Keratinocyte (primary cell): ENCODE measurements at places on chromosomes 16 and 17. TPM values are rescaled to one million over a fixed set of nuclear protein-coding genes. Genes with fewer than 3 reads are reported as not detected.

GRCh38 chr16:31350275-31351005 lies 4.5 kb upstream of the ITGAX start:
- no peak overlapping the region for H3K4me3 ChIP-seq
- DNase-seq, result no peak
- H3K36me3 ChIP-seq, result no peaks in the 10 kb centered on the region

DNA sequence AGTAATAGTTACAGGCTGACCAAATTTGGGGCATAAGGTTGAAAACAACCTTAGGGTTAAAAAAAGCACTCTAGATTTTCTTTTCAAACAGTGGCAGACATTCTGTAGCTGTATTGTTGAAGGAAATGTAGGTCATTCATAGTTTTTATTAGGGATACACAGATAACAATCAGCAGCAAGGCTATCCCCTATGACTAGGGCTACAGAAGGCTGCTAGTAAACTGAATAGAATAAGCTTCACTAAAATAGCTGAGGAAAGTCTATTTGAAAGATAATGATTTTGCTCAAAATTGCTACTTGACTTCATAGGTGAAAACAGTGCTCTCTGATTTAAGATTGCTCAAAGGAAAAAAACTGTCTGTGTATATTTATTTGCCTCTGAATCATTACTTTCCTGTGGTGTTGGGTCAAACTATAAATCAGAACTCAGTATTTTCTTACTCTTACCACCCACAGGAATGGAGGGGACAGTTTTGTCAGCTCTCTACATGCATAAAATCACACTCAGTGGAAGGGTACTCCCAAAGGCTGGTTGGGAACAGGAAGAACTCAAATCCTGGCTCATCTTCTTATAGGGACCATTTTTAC lies 24.8 kb downstream of the RPGRIP1L start:
- H3K27me3 ChIP-seq, result no peaks in the 10 kb centered on the region
- H3K27ac ChIP-seq, result no peak overlapping the region
- DNase-seq, result no peak
- H3K4me3 ChIP-seq, result no peak overlapping the region
- no peaks in the 10 kb centered on the region for H3K36me3 ChIP-seq

DNA sequence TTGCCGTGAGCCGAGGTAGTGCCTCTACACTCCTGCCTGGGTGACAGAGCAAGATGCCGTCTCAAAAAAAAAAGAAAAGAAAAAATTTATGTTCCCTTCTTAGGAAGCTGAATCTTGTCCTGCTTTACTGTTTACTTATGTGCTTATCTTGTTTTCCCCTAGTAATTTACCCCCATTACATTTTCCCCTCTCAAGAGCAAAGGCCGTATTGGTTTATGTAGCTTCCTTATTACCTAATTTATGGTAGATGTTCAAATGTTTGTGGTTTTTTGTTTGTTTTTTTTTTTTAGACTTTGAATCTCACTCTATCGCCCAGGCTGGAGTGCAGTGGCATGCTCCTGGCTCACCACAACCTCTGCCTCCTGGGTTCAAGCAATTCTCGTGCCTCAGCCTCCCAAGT lies 10.3 kb upstream of the SLC52A1 start:
- no peak overlapping the region for H3K4me3 ChIP-seq
- H3K27me3 ChIP-seq, result no peaks in the 10 kb centered on the region
- no peak overlapping the region for H3K27ac ChIP-seq
- no peaks in the 10 kb centered on the region for H3K36me3 ChIP-seq
- H3K4me1 ChIP-seq, result no peaks in the 10 kb centered on the region

- no peaks in the 10 kb centered on the region for H3K27me3 ChIP-seq
- H3K4me3 ChIP-seq, result no peak overlapping the region
- peaks cover 4% of the 10 kb centered on the region for H3K4me1 ChIP-seq
- DNase-seq, result no peak
- H3K36me3 ChIP-seq, result no peaks in the 10 kb centered on the region
Measured at GRCh38 chr16:20976576-20976975, 76.0 kb downstream of the LYRM1 start.

DNA sequence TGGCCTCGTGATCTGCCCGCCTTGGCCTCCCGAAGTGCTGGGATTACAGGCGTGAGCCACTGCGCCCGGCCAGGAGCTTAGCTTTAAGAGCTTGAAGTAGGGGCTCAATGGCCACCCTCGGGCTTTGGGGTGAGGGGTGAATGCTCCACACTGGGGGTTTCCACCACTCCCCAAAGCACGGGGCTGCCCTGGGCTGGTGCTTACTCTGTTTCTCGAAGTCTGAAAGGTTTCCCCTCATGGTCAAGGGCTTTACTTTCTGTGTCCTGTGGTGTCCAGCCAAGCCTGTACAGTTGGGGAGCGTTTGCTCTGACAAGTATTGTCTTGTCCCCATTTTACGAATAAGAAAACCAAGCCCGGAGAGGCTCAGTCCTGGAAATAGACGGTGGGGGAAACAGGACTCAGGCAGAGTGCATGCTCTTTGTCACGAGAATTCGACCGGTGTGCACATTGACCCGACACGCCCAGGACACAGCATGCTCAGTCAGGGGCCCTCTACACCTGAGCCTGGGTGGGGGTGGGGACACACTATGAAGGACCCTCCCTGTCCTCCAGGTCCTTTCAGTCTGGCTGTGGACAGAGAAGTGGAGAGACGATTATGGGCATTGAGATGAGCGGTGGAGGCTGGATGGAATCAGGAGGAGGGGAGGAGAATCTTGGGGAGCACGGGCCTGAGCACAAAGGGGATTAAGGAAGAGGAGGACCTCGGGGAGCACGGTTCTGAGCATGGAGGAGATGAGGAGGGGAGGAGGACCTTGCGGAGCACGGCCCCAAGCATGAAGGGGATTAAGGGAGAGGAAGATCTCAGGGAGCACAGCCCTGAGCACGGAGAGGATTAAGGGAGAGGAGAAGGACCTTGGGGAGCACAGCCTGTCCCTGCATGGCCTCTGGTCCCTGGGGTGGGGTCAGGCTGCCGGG lies 7.5 kb downstream of the CD7 start:
- H3K36me3 ChIP-seq, result no peaks in the 10 kb centered on the region
- no peak overlapping the region for H3K27ac ChIP-seq
- peaks cover 46% of the 10 kb centered on the region for H3K27me3 ChIP-seq
- no peak for DNase-seq
- no peaks in the 10 kb centered on the region for H3K4me1 ChIP-seq

The CHST6 gene
- polyA plus RNA-seq, result 0.03 to 0.27 TPM (median 0.14 TPM) in 3 replicates

The WIPI1 gene
- polyA plus RNA-seq, result 49.4 to 70.8 TPM (median 62.3 TPM) in 3 replicates

The ENPP7 gene
- polyA plus RNA-seq, result not detected in 3 replicates

The MARVELD3 gene
- polyA plus RNA-seq, result 11.4 to 17.8 TPM (median 11.6 TPM) in 3 replicates

The TBC1D3D gene
- 0.02 to 0.09 TPM (median 0.03 TPM) in 3 replicates for polyA plus RNA-seq

The HOXB1 gene
- not detected in 3 replicates for polyA plus RNA-seq

The MIS12 gene
- 9.1 to 20.6 TPM (median 15.0 TPM) in 3 replicates for polyA plus RNA-seq

The ALOX15 gene
- 0.02 to 0.04 TPM (median 0.04 TPM) in 3 replicates for polyA plus RNA-seq
